Activated CD8-positive, alpha-beta T cell treated with anti-CD3 and anti-CD28 coated beads for 36 hours (primary cell): ENCODE measurements at places on chromosomes 3 and 15.

DNA sequence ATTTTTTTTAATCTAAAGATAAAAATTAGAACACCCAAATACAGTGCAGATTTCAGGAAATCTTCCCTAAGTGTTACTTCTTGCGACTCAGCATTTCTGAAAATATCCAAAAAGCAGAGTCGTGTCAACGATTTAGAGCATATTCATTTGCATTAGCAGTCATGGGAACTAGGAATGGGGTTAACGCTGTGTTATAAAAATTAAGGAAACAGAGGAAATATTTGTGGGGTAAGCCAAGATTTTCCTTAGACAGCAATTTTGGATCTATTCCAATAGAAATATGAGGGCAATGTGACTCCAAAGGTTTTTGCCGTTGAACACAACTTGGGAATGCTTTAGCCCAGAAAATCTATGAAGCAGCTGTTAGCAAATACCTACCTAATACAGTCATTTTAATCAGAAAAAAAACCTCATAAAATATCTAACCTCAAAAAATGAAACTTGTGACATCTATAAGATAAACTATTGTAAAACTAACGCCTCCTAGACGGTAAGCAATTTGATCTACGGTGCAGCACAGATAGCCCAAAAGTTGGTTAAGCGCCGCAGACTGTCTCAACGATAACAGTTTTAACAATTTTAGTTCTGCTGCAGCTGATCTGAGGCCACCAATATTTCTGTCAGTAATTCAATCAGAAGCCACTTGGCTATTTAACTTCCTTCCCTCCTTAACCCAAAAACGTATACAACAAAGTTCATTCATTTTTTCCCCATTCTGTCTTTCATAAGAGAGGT is 5.8 kb upstream of the ATP11B start:
- no peak for DNase-seq

DNA sequence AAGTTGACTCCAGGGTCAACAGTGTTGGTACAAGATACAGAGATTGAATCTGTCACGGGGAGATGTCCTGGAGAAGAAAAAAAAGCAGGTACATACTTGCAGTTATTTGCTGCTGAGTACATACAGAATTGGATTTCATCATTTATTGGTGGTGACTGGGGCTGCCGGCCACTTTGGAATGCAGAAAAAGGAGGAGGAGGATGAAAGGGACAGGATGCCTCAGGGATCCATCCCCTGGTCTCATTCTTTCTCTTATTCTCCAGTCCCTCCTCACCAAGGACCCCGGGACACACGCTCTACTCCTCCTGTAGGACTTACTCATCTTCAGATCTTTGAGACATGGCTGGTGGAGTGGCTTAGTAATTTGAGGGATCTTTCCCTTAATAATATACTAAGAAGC is 30.0 kb upstream of the MEIS2 start:
- no peak for DNase-seq

DNA sequence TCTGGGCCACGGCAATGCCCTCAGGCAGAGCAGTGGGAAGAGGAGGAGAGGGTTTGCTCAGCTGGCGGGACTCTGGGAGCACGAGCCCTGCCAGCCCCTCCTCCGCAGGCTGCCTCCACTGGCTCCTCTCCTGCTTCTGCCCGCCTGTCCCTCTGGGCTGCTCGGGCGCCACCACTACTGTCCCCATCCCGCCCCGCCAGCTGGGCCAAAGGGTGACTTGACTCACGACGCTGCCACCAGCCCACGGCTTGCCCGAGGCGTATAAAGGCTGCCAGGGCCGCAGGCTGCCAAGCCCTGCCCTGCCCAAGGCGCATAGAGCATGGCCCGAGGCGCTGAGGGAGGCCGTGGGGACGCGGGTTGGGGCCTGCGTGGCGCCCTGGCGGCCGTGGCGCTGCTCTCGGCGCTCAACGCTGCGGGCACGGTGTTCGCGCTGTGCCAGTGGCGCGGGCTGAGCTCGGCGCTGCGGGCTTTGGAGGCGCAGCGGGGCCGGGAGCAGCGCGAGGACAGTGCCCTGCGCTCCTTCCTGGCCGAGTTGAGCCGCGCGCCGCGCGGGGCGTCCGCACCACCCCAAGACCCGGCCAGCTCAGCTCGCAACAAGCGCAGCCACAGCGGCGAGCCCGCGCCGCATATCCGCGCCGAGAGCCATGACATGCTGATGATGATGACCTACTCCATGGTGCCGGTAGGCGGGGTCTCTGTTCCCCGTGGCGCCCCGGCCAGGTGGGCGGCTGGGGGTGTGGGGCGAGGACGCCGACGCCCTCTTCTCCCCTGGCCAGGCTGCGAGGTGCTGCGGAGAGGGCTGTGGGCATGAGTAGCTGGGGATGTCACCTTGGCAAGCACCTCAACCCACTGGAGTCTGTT is at the start of gene GLDN:
GLDN (plus strand) TSS at position 290 of the 861 bp plus-strand sequence; CDS start at position 320, 30 bp downstream.
- no peak for DNase-seq

GRCh38 chr3:24829011-24829581 is 334.4 kb upstream of the THRB start:
- DNase-seq, result no peak

DNA sequence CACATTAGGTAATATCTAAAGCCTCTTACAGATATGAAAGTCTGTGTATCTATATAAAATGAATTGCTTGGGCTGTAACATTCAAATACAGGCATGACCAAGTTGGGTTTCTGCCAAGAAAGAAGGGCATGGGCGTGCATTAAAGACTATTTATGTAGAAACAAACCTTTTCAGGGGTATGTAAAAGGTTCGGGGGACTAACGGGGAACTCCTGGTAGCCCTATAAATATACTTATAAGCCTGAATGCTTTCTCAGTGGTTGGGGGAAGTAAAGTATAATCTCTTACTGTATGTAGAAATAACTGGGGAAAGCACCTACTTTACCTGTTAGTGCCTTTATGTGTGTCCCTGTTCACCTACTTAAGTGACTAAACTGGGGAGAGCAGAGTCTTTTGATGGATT is 154.5 kb upstream of the TBL1XR1 start:
- DNase-seq, result peak; percentile 56

- DNase-seq, result no peak
These were observed 123.5 kb upstream of the TBL1XR1 start for GRCh38 chr3:177320765-177321247.

DNA sequence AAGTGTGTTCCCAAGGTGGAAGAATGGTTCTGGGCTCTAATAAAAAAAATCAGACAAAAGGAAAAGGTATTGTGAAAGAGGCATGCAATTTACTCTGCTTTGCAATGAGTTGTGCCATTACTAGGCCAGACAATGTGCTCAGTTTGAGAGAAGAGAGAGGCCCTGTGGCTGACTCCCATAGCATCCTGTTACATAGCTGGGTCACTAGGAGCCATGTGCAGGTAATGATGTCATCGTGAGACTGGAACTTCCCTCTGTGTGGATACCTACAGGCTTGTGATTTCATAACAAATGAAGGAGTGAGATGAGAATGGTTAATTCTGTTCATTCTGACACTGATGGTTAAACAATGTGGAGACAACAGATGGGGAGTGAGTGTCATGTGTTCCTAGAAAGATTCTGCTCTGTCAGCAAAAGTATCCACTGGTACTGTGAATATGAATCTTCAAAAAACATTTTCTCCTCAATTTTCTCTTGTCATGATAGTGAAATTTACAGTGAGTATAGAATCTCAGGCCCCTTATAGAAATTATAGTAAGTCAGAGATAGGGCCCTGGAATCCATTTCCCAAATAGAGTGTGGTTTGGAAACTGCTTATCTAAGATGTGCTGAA is 648.7 kb upstream of the DPPA4 start:
- DNase-seq, result peak; percentile 4

- DNase-seq, result no peak
These were observed 175.1 kb upstream of the CTNNB1 start for GRCh38 chr3:41024031-41024836.

DNA sequence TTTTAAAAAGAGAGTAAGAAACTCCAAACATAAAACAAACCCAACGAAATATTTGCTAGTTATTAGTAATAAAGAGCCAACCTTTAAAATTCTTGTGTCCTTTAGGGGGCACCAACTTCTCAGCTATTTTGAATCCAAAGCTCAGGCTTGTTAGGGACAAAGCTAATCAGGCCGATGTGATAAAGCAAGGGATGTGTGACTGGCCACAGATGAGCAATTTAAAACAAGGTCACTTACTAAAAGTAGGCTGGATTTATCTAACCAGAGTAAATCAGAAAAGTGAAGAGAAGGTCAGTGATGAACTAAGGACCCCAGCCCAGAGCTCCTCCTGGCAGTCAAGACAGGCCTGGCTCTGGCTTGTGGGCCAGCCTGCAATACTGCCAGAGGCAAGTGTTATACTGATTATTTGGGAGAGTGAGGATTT is 108.5 kb downstream of the CYP19A1 start:
- DNase-seq, result no peak
